ENCODE measurements at places on chromosomes 6 and 20.

- DNase-seq = no peak
These were observed 215.1 kb downstream of the SOX4 start for GRCh38 chr6:21808551-21809242.

- DNase-seq = peak; percentile 21
These were observed 728 bp downstream of the PSMA7 start for GRCh38 chr20:62142252-62143080.

DNA sequence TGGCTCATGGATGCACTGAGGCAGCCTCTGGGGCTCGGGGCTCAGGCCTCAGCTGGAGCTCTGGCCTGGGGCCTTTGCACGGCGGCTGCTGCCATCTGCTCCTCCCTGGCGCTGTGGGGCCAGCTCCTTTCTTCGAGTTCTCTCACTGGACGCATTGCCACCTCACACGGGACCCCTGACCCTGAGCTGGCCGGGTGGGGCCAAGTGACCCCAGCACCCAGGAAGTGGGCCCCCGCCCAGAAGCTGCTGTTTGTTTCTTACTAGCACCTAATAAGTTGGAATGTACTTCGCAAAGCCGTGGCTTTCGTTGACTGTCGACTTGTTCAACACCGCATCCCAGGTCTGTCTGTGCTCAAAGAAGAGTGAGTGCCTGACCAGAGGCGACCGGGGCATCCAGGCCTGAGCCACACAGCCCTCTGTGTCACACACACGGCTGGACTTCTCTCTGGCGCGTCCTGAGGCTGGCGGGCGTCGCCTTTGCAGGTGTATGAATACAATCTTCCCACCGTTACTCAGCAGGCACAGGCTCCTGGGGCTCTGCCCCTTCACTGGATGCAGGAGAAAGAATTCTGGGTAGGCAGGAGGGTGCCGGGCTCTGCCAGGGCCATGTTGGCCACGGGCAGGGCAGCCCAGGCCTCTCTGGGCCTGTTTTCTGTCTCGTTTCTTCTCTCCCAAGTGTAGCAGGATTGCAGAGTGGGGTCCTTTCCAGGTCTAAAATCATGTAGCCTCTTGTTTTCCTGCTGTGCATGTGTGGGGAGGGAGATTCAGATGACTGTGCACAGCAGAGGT is 112.9 kb downstream of the DLL1 start:
- no peak for DNase-seq

- DNase-seq = no peak
These were observed 3.4 kb upstream of the TBC1D7 start for GRCh38 chr6:13331516-13332348.

DNA sequence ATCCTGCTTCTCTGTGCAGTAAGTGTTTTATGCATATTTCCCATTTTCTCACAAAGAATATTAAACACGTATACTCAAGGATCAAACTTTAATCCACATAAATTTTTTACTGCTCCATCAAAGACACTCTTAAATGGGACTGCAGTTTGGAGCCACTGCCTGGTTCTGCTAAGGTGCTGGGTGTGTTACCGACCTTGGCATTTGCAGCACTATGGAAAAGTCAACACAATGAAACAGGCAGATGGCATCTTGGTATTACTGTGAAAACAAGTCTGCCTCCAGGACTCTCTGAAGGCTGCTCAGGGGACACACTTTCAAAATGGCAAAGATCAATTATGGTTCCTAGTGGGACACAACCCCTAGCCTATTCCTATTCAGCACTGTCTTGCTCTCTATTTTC is 17.3 kb upstream of the HLA-G start:
- no peak for DNase-seq

GRCh38 chr6:38554014-38554413 is 85.7 kb downstream of the BTBD9 start:
- no peak for DNase-seq

DNA sequence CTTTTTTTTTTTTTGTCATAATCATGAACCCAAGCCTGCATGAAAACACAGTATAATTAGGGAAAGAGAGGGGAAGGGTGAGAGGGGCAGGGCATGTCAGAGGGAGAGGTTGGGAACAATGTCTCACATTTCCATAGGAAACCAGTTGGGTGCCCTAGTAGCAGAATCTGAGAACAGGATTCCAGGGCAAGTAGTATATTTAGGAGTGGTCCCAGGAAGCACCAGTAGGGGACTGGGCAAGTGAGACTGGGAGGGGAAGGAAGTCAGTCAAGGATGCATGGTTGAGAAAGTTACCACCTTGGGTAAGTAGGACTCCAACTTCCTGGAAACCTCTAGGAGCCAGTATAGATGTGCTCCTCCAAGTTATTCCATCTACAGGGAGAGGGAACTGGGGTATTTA is 88.6 kb upstream of the MAFB start:
- DNase-seq = no peak

- no peak for DNase-seq
These were observed 49.7 kb downstream of the RBM38 start for GRCh38 chr20:57440678-57441509.

DNA sequence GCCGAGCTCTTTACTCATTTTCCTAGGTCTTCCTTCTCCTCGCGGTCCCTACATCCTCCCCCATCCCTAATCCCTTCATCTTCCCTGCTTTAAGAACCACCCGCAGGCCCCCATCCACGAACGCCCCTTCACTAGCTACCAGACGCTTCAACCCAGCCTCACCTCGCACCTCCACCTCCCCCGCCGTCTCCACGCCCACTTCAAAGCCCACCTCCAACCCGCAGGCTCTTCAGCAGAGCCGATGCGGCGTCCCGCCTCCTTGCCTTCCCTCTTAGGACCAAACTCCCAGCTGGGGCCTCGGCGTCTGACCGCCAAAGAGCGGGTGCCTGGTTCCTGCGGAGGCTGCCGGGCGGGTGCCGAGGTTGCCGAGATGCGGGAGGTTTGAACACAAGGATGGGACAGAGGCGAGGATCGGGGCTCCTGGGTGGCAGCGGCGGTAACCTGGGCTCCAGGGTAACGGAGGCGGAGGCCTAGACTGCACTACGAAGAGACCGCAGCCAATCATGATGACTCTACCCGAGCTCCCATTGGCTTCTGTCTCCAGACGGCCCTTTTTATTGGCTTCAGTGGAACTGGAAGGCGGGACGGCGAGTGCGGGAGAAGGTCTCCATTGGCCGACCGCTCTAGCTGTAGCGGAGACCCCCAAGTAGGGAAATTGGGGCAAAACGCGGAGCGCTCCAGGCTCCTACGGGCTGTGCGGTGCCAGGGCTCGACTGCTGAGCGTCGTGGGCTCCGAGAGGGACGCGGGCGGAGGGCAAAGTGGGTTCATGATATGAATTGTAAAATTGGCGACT is at the start of gene LCA5:
TSS of gene LCA5 (minus strand) at position 477 of the 794 bp plus-strand sequence. CDS start 18,536 bp downstream, outside the sequence.
- DNase-seq = peak; percentile 87

- no peak for DNase-seq
These were observed 132.1 kb downstream of the HUS1B start for GRCh38 chr6:524803-525202.

Data from activated naive CD4-positive, alpha-beta T cell treated with anti-CD3 and anti-CD28 coated beads, Interleukin-2, amount 50 U/mL, for 72 hours (primary cell).